ENCODE measurements at places on chromosomes 16 and 17. TPM values are rescaled to one million over a fixed set of nuclear protein-coding genes. Genes with fewer than 3 reads are reported as not detected.

DPEP2 gene
- not detected for total RNA-seq

HBA1 gene
- total RNA-seq = not detected

SPATA32 gene
- 0.09 TPM for total RNA-seq

RTN4RL1 gene
- total RNA-seq = 0.09 TPM

KCNH4 gene
- not detected for total RNA-seq

NT5M gene
- 1.3 TPM for total RNA-seq

HSPB9 gene
- total RNA-seq = not detected

CRHR1 gene
- total RNA-seq = not detected

SCN4A gene
- total RNA-seq = under 0.01 TPM

ZP2 gene
- not detected for total RNA-seq

AARS1 gene
- 231 TPM for total RNA-seq

CACNG4 gene
- total RNA-seq = not detected

TNK1 gene
- total RNA-seq = 0.57 TPM

COPS3 gene
- 64.9 TPM for total RNA-seq

TBC1D16 gene
- total RNA-seq = 44.4 TPM

TNFRSF17 gene
- total RNA-seq = not detected

SLC6A2 gene
- not detected for total RNA-seq

FBXO39 gene
- total RNA-seq = 0.14 TPM

LRRC3C gene
- total RNA-seq = not detected

OR1A1 gene
- not detected for total RNA-seq

SALL1 gene
- 0.18 TPM for total RNA-seq

ASGR1 gene
- total RNA-seq = 0.37 TPM

GP1BA gene
- total RNA-seq = not detected

PPP1R27 gene
- not detected for total RNA-seq

MGAT5B gene
- total RNA-seq = 0.18 TPM

ZACN gene
- not detected for total RNA-seq

TAX1BP3 gene
- 168 TPM for total RNA-seq

NRN1L gene
- total RNA-seq = 0.14 TPM

KCNJ16 gene
- not detected for total RNA-seq

GLP2R gene
- total RNA-seq = 0.28 TPM
